ENCODE measurements at places on chromosomes 16 and 17.

DNA sequence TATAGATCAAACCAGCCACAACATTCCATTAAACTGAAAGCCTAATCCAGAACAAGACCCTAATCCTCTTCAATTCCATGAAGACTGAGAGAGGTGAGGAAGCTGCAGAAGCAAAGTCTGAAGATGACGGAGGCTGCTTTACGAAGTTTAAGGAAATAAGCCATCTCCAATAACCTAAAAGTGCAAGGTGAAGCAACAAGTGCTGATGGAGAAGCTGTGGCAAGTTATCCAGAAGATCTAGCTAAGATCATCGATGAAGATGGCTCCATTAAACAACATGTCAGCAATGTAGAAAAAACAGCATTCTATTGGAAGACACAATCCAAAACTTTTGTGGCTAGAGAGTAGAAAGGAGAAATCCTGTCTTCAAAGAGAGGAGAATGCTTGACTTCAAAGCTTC, 69.6 kb downstream of the KANSL1 start:
- DNase-seq = no peak

- DNase-seq = peak; percentile 41
These were observed 63.5 kb upstream of the PVALEF start for GRCh38 chr17:81101614-81102306.

- DNase-seq = no peak
These were observed 67.3 kb downstream of the CNGB1 start for GRCh38 chr16:57903656-57904055.

- DNase-seq = no peak
These were observed 10.3 kb downstream of the KCNG4 start for GRCh38 chr16:84229471-84229870.

- peak; percentile 70 for DNase-seq
These were observed 20.6 kb downstream of the CYB561 start for GRCh38 chr17:63425483-63425882.

DNA sequence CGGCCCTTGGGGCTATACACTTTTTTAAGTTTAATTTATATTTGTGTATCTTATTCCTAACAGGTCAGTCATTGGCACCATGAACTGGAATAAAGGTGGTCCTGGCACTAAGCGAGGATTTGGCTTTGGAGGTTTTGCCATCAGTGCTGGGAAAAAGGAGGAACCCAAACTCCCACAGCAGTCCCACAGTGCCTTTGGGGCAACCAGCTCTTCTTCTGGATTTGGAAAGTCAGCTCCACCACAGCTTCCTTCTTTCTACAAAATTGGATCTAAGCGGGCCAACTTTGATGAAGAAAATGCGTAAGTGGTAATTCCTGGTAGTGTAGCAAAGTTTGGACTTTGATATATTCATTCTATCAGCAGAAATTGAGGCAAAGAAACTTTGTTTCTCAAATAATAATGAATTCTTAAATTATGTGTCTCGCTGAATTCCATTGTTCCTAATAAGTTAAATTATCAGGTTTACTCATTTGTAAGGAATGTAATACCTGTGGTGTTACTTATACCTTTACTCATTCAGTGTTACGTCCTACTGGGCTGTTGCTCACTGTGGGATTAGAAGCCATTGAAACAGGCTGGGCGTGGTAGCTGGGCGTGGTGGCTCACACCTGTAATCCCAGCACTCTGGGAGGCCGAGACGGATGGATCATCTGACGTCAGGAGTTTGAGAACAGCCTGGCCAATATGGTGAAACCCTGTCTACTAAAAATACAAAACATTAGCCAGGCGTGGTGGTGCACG, 13.2 kb downstream of the DDX42 start:
- no peak for DNase-seq

DNA sequence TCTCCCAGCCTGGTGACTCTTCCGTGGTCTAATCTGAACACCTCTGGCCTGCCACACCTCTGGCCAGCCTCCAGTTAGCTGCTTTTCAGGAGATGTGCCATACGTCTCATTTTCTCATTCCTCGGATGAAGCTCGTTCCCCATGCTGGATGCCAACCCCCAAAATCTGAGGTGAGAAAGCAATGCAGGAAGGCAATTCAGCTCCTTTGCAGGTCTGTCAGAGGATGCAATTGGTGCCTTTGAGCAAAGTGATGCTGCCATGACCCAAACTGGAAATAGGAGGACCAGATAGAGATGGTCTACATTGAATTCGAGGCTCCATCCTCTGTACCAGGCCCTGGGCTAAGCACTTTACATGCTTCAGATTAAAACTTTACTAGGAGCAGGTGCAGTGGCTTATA, 11.0 kb upstream of the CUEDC1 start:
- no peak for DNase-seq

- DNase-seq = no peak
These were observed 372.7 kb upstream of the ZFHX3 start for GRCh38 chr16:73420676-73421075.

DNA sequence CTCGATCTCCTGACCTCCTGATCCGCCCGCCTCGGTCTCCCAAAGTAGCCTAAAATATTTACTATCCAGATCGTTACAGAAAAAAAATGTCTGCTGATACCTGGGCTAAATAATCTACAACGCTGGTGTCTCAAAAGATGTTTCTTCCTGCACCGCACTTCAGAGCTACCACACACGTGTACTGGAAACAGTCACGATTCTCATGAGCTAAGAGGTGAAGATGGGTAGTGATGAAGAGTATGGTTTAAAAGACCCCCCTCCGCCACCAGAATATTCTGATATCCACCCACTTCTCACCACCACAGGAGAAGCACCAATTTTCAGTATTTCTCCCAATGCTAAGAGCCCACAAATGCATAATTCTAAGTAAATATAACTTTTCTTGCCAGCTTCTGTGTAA, 50.2 kb downstream of the SMG6 start:
- no peak for DNase-seq

DNA sequence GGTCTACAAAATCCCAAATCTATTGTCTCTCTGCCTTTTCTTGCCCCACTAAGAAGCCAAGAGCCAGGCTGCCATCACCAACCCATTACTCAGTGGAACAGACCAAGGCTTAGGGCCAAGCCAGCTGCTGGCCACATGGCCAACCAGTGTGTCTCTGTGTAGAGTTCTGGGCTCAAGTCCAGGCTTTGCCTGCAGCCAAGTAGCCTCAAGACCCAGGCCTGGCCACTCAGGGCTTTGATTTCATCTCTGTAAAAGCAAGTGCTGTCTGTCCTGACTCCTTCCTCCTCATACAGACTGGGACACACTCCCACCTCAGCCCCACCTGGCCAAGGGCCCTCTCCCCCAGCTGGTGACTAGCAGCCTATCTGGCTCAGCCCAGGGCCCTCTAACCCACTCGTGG, 14.6 kb downstream of the SREBF1 start:
- peak; percentile 83 for DNase-seq

DNA sequence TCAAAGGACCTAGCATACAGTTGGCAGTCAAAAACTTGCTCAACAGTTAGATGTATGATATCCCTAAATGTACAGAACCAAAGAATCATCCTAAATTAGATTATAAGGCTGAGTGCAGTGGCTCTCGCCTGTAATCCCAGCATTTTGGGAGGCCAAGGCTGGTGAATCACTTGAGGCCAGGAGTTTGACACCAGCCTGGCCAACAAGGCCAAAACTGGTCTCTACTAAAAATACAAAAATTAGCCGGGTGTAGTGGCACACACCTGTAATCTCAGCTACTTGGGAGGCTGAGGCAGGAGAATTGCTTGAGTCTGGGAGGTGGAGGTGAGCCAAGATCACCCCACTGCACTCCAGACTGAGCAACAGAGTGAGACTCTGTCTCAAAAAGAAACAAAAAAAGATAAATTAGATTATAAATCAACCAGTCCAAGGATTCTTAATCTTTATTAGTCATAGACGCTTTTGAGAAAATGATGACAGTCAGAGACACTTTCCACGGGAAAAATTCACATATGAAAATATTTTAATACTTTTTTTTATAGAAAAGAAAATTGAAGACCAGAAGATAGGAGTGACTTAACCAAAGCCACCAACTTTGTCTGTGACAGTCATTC, 77.6 kb downstream of the MMD start:
- no peak for DNase-seq

- no peak for DNase-seq
These were observed 3.7 kb downstream of the PEMT start for GRCh38 chr17:17587614-17588337.

- no peak for DNase-seq
These were observed 23.6 kb downstream of the CENPV start for GRCh38 chr17:16329519-16330271.

GRCh38 chr17:28346746-28347246, 10.5 kb downstream of the POLDIP2 start:
- DNase-seq = no peak

- peak; percentile 21 for DNase-seq
These were observed 659.9 kb upstream of the SOX9 start for GRCh38 chr17:71460943-71461342.

GRCh38 chr16:53913099-53913870, 209.3 kb downstream of the FTO start:
- DNase-seq = peak; percentile 96

- no peak for DNase-seq
These were observed 114.8 kb downstream of the C16orf95 start for GRCh38 chr16:87202346-87202745.

DNA sequence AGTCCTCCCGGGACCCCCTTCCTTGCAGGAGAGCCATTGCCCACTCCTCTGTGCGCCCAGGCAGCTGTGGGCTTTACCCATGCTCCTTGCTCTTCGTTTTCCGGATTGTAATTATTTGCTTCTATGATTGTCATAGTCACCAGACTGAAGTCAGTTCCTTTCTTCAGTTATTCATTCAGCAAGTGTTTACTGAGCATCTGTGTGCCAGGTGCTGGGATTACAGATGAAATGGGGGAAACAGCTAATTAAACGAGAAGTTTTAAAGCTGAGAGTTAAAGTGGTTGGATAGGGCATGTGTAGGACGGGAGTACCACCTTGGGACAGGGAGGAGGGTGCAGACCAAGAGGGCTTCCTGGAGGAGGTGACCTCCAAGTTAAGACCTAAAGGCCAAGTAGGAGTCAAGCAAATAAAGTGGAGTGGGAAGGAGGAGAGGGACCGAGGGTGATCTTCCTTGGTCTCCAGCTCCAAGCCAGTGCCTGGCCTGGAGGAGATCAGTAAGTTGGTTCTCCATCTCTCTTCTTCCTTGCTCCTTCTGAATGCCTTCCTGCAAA, 126.6 kb downstream of the OR1D5 start:
- DNase-seq = no peak

DNA sequence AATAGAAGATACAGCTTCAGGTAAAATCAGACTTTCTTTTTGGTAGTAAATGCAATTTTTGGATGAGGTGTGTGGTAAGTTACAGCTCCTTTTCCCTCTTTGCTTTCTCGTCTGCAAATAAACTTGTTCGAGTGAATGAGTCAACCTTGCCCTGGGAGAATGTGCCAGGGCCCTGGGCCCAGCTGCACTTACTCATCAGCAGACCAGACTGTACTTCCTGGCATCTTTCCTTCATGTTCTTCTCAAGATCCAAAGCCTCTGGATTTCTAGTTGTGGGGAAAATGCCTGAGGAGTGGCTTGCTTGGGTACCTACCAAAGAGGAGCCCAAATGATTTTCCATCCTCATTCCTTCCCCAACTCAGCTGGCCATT, 5.4 kb upstream of the G6PC1 start:
- peak; percentile 90 for DNase-seq

- DNase-seq = peak; percentile 82
These were observed 238.7 kb upstream of the CIBAR2 start for GRCh38 chr16:85350973-85351372.

DNA sequence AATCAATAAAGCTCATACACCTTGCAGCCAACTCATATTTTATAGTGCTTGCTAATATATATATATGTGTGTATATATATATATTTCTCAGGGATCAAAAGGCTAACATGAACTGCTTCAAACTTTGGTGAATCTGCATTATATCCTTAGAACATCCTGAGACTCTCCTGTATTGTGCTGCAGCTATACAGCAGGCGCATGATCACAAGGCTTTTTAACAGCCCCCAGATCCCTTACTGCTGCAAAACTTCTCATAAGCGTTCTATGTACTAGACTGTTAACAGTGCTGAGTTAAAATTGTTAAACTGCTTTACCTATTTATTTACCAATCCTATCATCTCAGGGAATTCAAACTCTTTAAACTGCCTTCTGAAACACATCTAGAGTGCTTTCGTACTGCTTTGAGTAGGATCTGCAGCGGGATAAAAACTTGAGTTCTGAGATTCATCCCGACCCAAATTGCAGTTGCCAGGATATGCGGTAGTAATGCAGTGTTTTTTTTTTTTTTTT, 1.3 kb downstream of the GPATCH8 start:
- DNase-seq = no peak

- no peak for DNase-seq
These were observed 28.5 kb upstream of the VAT1L start for GRCh38 chr16:77759821-77760220.

DNA sequence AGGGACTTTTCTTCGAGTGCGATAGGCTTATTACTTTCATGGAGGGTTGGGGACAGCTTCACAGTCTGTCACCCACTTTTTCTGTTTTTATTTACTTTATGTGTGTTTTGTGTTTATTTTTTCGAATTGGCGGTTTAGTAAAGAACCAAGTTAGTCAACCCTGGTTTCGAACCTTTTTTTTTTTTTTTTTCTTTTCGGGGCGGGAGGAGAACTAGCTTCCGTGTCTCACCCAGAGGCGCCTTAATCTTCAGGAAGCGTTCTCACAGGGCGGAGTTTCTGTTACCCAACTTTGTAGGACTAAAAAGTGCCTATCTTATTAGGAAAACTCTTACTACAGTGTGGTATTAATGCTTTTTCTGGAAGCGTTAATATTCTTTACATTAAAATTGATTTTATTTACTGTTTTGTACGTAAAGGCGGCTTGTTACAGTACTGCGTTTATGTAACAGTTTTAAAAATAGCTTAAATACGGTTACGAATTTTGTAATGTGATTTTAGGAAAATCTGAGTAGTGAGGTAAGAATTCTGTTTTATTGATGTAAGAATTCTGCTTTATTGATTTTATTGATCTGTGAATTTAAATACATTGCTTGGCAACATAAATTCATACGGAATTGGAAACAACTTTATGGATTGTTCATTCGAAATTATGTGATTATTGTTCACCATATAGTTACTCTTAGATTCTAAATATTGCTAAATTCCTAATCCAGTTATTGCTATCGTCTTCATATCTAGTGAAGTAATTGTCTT, 885 bp downstream of the ZNF207 start:
- DNase-seq = peak; percentile 61

GRCh38 chr16:67199011-67199807, at the start of gene ELMO3:
Gene ELMO3, plus strand, starts transcription at chr16:67199131. Its CDS starts 196 bp downstream, at chr16:67199327.
- DNase-seq = no peak

- DNase-seq = no peak
These were observed 7.0 kb downstream of the ZNF598 start for GRCh38 chr16:2002406-2003230.

DNA sequence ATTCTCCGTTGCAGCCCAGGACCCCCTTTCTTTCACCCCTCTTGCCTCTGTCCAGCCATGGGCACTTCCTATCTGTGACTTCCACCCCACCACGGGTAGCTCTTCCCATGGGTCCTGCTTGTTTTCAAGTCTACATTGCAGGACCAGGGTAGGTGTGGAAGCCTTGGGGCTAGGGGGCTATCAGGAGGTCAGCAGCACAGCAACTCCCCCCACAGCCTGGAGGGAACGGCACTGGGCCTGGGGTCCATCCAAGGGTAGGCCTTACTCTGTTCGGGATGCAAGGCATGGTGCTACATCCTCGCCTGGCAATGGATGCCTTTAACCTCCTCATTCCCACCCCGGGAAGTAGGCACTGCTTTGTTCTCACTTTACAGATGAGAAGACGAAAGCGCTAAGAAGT, 109.3 kb downstream of the IRX5 start:
- DNase-seq = no peak

All from stromal cell of bone marrow (primary cell).